CD4-positive, alpha-beta T cell treated with Interleukin-2 at 100 ng/mL for 4 hours (primary cell): ENCODE measurements at places on chromosomes 7 and 10.

- DNase-seq = no peak
These were observed 48.1 kb upstream of the BMS1 start for GRCh38 chr10:42734536-42734935.

DNA sequence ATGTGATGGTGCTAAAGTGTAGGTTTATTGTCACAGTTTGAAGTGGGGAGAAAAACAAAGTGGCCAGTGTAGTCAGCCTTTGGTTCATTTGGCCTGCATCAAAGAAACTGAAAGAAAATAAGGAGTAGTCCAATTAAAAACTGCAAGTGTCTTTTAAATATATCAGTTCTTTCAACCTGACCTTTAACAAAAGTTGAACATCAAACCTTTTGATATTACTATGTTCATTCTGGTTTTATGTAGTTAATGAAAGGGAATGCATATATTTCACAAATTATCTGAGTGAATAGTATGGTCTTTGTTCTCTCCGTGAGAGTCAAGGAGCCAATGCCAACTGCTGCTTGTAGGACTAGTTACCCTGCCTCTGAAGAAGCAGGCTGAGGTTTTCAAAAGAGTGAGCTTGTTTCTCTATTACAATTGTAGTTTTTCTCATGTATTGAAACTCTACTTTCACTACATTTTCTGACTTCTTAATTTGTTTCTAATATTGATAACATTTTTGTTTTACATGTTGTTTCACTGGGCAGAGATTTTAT lies 1160.8 kb upstream of the LRRTM3 start:
- DNase-seq = no peak

GRCh38 chr10:79185796-79186374 lies 117.1 kb downstream of the ZMIZ1 start:
- no peak for DNase-seq

DNA sequence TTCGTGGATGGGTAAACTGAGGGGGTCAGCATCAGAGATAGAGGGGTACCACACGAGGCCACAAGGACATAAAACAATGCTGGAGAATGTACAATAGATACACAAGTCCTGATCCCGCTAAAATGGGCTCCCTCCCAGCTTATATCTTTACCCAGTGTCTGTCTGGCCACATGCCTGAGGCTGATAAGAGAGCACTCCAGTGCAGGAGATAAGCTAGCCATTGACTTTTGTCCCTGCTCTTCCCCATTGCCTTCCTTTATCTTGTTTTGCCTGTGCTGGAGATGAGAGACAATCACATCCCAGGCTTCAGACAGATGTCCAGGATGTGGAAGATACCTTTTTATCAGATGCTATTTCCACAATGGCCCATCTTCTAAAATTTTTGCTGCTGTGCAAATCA lies 6.0 kb downstream of the GAD2 start:
- no peak for DNase-seq
